ENCODE measurements at places on chromosomes 16 and 17.
A peak's percentile ranks its signal among the peaks of the same experiment; 100 is the strongest.

DNA sequence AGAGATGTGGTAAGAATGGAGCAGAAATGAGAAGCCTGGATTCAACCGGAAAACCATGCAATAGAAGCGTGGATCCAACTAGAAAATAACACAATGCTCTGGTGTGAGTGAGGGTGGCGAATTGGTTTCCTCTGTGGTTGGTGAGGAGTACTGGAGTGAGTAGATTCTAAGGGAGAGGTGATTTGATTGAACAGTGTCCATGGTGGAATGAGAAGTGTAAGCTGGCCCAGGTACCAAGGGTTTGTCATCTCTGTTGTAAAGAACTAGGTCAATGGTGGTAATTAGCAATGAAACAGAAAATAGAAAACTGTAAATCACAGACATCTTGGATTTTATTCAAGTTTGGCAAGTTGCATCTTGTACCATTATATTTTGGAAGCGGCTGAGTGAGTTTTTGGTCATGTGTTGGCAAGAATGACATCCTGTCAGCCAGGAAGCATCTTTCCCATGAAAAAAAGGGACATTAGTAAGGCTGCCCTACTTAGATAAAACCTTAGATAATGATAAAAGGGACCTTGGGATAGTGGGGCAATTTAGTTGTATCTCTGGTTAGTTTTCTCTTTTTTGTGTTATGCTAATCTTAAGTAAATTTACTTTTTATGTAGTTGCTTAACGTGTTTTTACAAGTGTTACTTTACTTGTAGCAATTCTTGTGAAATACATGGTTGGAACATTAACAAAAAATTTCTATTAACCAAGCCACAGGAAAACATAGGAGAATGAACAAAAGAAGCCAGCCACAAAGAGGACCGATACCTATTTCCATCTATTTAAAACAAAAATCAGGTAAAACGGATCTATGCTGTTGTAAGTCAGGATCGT lies 20.9 kb downstream of the HSD17B2 start:
- DNase-seq: no peak

DNA sequence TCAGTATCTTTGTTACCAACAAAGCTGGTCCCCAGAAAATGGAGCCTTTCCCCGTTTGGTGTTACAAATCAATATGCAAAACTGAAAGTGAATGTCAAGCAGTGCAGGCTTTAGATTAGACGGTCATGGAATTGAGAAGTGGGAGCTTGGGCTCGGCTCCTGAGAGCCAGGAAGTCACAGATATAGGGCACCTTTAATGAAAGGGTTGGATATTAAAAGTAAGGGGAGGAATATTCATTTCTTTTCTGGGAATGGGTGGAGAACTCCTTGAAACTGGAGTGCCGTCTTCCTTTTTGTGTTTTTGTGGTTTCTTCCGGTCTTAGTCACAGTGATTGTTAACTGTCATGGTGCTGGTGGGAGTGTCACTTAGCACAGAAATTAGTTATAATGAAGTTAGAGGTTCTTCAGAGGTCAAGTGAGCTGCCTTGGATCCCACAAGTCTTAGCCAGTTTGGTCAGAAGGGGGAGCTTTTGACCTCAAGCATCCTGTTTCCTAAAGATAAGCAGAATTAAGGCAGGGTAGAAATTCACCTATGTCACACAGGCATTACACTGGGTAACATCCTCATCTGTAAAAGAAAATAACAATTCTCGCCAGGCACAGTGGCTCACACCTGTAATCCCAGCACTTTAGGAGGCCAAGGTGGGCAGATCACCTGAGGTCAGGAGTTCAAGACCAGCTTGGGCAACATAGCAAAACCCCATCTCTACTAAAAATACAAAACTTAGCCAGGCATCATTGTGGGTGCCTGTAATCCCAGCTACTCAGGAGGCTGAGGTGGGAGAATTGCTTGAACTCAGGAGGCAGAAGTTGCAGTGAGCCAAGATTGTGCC lies 9.6 kb upstream of the EIF1 start:
- peak; percentile 64 for DNase-seq

DNA sequence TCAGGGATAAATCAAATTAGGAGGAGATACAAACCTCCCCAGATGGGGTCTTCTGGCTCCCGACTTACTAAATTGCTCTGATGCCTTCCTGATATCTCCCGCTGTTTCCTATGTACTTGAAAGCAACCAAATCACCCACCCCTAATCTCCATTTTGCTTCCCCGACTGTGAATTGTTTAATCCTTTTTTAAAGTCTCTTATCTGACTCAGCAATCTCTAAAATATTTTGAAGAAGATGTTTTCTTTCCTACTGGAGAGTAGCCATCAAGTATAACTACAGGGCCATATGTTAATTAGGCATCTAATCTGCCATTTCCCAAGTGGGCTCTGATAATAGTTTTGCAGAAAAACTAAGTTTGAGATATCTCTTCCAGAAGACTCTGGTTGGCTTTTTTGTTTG lies 365.2 kb upstream of the MAF start:
- no peak for DNase-seq

DNA sequence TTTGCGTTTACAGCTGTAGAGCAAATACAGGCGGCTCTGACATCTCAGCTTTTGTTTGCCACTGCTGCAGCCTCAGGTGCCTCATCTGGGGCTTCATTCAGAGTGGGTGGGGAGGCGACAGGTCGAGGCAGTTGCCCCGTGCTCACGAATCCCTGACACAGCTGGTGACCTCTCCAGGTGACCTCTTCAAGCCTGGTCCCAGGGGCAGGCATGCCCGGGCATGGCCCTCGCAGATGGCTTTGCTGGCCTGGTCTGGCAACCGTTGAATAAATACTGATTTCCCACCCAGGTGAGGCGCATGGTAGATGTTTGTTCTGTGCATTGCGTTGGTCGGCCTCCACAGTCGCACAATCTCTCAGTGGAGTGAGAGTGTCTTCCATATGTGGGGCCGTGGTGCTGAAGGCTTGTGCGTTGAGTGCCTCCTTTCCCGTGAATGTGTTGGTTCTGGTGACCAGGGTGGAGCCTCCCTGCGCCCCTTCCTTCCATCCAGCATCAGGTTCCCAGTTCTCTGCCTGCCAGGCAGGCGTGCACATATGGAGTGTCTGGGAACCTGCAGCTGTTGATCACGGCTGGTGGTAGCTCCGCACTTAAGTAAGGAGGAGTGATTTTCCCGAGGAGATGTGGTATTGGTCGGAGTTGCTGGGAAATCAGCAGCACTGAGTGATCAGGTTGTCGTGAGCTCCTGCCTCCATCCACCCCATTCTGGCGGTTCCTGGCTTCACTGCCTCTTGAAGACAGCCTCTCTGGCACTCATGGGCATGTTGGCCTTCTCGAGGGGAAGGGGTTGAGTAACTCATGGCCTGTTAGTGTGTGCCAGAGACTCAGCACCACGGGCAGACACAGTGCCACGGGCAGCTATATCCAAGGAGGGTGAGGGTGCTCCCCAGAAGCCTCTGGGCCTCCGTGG lies 149.7 kb downstream of the RPTOR start:
- DNase-seq: no peak

DNA sequence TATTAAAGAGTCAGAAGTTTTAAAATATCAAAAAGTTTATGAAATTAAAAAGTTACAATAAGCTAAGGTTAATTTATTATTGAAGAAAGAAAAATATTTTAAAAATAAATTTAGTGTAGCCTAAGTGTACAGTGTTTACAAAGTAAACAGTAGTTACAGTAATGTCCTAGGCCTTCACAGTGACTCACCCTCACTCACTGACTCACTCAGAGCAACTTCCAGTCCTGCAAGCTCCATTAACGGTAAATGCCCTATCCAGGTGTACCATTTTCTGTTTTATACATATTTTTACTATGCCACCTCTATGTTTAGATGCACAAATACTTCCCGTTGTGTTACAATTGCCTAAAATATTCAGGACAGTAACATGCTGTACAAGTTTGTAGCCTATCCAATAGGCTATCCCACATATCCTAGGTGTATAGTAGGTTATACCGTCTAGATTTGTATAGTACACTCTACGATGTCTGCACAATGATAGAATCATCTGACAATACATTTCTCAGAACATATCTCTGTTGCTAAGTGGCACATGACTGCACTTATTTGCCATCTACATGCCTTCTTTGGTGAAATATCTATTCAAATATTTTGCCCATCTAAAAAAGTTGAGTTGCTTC lies 67.2 kb upstream of the WSB1 start:
- no peak for DNase-seq

- no peak for DNase-seq
Observed at GRCh38 chr17:28810437-28810836, 32.2 kb downstream of the FAM222B start.

- DNase-seq: no peak
Observed at GRCh38 chr17:21140911-21141310, 14.1 kb downstream of the DHRS7B start.

GRCh38 chr17:50361561-50362480 lies 11.2 kb downstream of the MRPL27 start:
- DNase-seq: peak; percentile 80

GRCh38 chr17:29197516-29198272 lies 17.5 kb upstream of the MYO18A start:
- DNase-seq: no peak

- no peak for DNase-seq
Observed at GRCh38 chr16:11105038-11105903, 150.7 kb downstream of the SOCS1 start.

DNA sequence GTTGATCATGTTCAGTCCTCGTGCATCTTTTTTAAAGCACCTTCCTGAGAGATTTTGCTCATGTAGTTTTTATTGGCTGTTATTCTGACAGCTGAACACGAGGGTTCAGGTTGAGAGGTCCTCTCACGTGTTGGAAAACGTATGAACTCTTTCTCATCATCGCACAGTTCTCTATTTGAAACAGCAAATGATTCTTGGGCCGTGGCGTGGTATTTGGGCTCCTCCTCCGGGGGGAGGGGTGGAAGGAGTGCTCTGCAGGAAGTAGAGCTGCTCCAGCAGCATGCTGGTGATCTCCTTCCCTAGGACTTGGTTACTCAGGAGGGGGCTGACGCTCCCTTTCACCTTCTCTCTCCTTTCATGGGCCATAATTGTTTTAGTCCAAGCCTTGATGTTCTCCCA lies 70.4 kb downstream of the KSR1 start:
- no peak for DNase-seq

GRCh38 chr17:39769974-39770587 lies 32.3 kb downstream of the GRB7 start:
- no peak for DNase-seq

- no peak for DNase-seq
Observed at GRCh38 chr17:57767561-57767960, 22.5 kb upstream of the CCDC182 start.

DNA sequence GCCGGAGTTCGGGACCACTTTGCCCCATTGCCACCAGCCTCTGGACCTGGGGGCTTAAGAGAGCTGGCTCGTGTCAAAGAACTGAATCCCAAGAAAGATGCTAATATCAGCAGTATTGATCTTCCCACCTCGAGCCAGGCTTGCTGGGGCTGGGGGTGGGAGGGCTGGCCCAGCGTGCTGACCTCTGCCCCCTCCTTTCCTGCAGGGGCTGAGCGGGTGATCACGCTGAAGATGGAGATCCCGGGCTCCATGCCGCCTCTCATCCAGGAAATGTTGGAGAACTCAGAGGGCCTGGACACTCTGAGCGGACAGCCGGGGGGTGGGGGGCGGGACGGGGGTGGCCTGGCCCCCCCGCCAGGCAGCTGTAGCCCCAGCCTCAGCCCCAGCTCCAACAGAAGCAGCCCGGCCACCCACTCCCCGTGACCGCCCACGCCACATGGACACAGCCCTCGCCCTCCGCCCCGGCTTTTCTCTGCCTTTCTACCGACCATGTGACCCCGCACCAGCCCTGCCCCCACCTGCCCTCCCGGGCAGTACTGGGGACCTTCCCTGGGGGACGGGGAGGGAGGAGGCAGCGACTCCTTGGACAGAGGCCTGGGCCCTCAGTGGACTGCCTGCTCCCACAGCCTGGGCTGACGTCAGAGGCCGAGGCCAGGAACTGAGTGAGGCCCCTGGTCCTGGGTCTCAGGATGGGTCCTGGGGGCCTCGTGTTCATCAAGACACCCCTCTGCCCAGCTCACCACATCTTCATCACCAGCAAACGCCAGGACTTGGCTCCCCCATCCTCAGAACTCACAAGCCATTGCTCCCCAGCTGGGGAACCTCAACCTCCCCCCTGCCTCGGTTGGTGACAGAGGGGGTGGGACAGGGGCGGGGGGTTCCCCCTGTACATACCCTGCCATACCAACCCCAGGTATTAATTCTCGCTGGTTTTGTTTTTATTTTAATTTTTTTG lies 8.5 kb downstream of the GJD3 start:
- no peak for DNase-seq

- DNase-seq: peak; percentile 89
Observed at GRCh38 chr17:65560628-65561451, 608 bp downstream of the AXIN2 start.

DNA sequence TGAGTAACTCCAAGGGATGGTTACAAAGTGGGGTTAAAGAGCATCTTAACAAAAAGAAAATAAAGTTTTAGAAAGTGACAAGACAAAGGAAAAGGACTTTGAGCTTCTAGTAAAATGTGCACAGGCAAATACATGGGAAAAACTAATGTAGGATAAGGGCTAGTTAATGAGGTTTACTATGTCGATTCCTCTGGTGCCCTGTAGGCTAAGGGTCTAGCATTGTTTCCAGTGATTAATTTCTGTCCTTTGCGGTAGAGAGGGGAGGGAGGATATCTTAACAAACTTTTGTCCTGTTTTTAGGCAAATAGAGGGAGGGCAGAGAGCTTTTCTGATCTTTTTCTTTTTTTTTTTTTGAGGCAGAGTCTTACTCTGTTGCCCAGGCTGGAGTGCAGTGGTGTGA lies 96.6 kb upstream of the SIAH1 start:
- DNase-seq: no peak

DNA sequence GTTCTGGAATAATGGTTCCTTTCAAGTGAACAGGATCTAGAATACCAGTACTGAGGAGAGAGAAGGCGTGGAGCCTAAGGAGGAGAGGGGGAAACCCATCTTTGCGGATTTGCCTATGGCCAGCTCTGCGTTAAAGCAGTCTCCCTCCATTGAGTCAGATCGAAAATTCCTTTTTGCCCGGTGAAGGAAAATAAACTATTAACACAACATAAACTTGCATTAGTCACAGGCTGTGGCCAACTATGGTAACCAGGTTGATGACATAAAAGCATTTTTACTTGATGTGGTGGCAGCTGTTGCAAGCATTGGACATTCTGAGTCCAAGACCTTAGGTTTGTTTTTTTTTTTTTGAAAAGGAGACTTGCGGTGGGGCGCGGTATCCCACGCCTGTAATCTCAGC lies 8.9 kb downstream of the LDAF1 start:
- no peak for DNase-seq

GRCh38 chr17:34615326-34615725 lies 35.9 kb downstream of the TMEM132E start:
- no peak for DNase-seq

GRCh38 chr16:54034684-54035083 lies 251.9 kb downstream of the IRX3 start:
- no peak for DNase-seq

GRCh38 chr17:56886288-56886731 lies 27.5 kb downstream of the TRIM25 start:
- no peak for DNase-seq
